ENCODE measurements at places on chromosomes 7 and 10.

- no peak for DNase-seq
Observed at GRCh38 chr10:6530211-6530840, 49.8 kb downstream of the PRKCQ start.

- no peak for DNase-seq
Observed at GRCh38 chr7:148014001-148014400, 576.6 kb upstream of the C7orf33 start.

- no peak for DNase-seq
Observed at GRCh38 chr10:13859979-13860654, 273.4 kb downstream of the PRPF18 start.

- no peak for DNase-seq
Observed at GRCh38 chr10:124348801-124349200, 69.9 kb downstream of the OAT start.

GRCh38 chr7:108294595-108294994 is 161.6 kb downstream of the NRCAM start:
- DNase-seq = peak; percentile 35

DNA sequence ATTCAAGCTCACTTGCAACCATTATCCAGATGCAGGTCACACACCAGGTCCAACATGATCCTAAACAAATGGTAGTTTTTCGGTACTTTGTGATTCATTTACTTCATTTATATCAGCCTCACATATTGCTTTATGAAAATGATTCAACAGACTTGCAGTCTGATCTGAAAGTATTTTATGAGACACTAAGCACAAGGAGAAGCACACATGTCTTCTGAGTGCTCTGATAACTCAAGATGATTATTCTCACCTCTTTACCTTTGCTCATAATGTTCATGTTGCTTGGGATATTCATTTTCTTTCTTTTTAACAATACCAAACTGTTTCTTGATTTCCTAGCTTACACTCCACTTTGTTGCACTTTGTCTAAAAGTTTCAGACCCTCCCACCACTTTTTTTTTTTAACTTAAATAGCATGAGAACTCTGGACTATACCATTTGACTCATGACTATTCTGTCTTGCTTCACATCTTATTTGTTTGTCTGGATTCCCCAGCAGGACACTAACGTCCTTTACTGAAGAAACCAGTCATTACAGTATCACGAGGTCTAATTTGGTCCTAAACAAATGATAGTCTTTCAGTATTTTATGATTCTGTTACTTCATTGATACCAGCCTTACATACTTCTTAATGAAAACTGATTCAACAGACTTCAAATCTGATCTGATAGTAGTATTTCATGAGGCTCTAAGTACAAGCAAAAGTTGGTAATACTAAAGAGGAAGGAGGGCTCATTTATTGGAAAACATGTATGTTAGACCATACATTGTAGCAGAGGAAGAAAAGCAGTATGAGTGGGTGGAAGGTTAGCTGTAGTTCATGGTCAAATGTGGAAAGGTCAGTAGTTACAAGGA is 171.8 kb upstream of the AHR start:
- DNase-seq = no peak

GRCh38 chr7:24715171-24715570 is 42.1 kb downstream of the GSDME start:
- no peak for DNase-seq

GRCh38 chr7:155526225-155526624 is 20.1 kb downstream of the CNPY1 start:
- DNase-seq = no peak

DNA sequence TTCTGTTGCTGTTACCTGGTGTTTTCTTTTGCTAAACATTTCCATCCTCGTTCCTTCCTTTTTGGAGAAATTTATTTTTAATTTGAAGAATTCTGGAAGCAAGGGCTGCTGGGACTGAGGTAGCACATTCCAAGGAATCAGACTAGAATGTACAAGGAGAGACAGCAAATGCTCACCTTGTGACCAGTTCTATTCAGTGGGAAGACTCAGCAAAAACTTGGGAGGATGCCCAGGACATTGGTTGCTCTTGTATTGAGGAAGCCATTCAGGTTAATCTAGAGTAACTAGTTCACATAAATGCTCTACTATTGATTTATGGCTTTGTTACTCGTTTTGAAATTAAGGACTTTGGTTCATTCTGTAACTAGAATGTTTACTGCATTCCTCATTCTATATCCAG is 11.3 kb downstream of the PLCE1 start:
- no peak for DNase-seq

- DNase-seq = no peak
Observed at GRCh38 chr7:35889870-35890269, 89.0 kb downstream of the SEPTIN7 start.

DNA sequence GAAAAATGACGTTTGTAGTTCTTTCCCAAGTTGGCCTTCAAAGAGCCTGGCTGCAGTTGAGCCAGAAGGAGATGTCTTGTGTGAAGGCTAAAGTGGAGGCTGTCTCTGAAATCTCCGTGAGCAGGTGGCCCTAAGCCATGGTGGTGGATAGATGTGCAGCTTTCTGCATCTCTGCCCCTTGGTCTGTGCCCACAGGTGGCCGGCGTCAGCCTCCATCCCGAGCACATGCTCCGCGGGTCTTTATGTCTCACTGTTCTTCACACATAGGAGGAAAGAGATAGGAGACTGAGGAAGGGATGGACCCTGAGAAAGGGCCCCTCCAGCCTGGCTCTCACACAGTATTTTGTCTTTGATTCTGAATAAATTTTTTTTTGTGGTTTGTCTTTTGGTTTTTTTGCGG is 30.3 kb upstream of the SLC26A4 start:
- no peak for DNase-seq

GRCh38 chr7:47557694-47558670 is 23.9 kb downstream of the TNS3 start:
- DNase-seq = no peak

DNA sequence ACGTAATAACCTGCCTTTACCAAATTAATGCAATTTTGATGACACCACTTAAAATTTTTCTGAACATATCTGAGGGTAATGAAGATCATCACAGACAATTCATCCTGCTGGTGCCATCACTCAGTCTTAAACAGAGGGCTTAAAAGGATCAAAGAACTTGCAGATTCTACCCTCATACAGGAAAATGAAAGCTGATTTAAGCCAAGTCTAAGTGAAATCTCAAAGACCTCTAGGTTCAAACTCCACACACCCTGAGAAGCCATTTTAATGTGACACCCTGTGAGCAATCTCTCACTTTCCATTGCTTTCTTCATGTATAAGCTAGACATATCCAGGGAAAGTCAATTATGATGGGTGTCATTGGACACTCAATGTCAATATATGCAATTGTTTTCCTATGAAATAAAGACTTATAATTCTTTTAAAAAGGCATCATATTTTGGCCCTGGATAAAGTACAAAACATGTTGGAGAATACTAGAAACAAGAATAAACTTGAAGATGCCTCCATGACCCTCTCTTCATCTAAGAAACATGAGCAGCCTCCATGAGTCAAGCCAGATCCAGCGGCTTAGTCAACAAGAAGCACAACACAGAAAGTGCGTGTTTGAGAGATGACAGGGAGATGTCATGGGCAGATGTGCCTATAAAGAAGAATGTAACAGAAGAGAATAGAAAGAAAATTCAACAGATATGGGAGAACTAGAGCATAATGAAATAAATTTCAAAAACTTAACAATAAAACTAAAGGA is 291.9 kb downstream of the PARD3 start:
- DNase-seq = no peak

DNA sequence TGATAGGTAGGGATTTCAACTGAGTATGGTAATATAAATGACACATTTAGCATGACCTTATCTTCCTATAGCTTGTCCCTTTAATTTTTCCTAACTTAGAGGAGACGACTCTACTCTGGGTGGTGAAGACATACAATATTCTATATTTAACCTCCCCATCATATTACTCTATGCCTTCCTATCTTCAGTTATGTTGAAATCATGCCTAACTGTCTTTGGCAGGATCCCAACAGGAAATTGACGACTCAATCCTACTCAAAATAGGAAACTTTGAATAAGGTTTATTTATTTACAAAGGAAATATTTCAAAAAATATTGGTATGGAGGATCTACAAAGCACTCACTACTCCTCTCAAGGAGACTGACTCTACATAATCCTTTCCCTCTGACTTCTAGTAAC is 24.1 kb upstream of the SEMA3A start:
- DNase-seq = no peak

- DNase-seq = peak; percentile 4
Observed at GRCh38 chr7:33904681-33905388, 504 bp upstream of the BMPER start.

DNA sequence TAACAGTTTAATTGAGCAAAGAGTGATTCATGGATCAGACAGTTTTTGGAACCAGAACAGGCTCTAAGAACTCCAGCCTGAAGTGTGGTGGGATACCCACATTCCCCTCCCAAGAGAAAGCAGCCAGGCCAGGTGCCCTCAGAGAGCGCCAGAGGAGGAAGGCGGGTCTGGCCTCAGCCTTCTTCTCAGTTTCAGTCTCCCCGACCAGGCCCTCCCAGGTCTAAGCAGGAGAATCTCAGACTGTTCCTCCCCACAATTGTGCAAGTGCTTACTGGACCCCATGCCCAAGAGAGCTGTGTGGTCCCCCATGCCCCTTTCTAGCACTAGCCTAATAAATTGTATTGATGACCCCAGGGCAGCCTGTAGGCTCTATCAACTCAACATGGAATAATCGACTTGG is 25.6 kb downstream of the PPIF start:
- no peak for DNase-seq

- DNase-seq = no peak
Observed at GRCh38 chr7:108299251-108299973, 156.8 kb downstream of the NRCAM start.

DNA sequence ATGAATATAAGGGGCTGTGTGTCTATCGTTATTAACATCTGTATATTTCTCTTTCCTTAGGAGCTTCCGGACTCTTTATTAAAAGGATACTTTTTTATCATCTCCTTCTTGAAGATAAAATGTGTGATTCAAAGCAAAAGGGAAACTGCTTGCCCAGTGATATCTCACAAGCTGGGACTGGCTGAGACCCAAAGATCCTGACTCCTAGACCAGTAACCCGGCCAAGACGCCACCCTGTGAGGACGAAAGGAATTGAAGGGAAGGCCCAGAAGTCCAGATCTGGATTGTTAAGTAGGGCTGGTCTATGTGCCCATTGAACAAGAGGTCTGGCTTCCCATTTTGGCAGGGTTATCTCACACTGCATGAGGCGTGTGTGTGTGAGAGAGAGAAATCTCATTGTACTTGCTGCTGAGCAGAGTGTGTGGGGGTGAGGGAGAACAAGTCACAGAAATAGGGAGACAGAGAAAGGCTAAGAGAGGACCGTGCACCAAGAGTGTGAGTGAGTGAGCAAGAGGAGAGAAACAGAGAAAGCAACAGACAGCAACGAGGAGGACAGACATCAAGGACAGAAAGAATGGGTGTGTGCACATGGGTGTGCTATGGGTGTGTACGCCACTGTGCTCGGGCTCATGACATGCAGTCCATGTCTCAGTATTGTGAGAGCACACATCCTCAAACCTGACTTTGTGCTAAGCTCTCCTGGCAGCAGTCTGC is 75.4 kb downstream of the PLXNA4 start:
- DNase-seq = no peak

GRCh38 chr10:26391701-26392695 is 46.1 kb upstream of the APBB1IP start:
- DNase-seq = no peak

GRCh38 chr7:74173074-74173473 is 1.1 kb upstream of the EIF4H start:
- no peak for DNase-seq

- no peak for DNase-seq
Observed at GRCh38 chr7:81845744-81846241, 75.9 kb upstream of the HGF start.

- no peak for DNase-seq
Observed at GRCh38 chr10:26981232-26981824, 119.0 kb downstream of the ANKRD26 start.

DNA sequence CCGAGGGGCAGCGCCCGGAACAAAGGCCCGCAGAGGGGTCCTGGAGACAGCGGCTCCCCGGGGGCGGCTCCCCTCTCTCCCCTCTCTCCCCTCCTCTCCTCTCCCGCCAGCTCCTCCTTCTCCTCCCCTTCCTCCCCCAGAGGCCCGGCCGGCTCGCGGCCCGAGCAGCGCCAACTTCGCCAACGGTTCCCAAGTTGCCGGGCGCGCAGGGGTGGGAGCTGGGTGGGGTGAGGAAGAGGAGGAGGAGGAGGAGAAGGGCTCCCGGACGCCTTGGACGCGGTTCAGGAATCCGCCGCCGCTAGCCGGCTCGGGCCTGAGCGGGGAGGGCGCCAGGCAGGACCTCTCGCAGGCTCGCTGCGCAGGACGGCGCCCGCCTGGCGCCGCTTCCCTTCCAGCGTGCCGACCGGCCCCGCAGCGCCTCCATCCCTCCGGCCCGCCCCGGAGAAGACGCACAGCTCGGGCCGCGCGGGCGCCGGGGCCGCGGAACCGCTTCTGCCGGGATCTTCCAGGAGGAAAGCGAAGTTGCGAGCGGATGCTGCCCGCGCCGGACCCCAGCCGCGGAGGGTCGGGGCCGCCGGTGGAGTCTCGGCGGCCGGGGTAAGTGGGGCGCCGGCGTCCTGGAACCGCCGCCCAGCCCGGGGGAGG is at the start of gene CHST3:
TSS of gene CHST3 (plus strand) at position 298 of the 645 bp plus-strand sequence. CDS start 41,448 bp downstream, outside the sequence.
- no peak for DNase-seq

DNA sequence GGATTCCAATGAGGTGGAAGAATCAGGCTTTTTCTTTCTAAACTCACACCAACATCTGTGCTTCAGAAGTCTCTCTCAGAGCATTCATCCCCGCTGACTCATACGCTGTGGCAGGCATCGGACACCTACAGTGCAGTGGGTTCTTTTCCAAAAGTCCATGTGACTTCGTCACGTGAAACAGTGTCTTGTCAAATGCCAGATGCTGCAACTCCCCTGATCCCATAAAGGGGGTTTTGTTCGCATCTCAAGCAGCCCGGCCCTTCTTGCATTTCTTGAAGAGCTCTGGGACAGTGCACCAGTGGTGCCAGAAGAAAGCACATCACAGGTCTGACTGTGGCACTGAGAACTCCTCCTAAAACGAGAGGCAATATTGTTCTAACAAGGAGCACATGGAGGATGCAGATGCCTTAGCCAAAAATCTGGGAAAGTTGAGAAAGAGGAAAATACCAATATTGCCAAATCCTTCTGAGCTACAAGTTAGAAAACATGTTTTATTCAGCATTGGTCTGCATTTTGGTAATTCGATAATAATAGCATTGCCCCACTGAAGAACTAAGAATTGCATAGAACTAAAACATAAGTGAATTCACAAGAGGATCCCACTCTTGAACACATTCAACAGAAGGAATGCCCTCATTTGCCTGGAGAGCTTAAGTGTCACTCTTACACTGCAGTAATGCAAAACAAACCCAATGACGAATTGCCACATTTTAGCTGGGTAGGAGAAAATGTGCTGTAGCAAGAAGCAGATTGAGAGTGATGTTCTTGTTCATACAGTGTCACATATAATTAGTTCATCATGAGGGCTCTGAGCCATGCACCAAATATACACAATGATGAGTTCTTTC is 204.4 kb downstream of the CXCL12 start:
- DNase-seq = no peak

- no peak for DNase-seq
Observed at GRCh38 chr10:125795128-125795527, 19.5 kb upstream of the MMP21 start.
